ENCODE measurements at places on chromosomes 6 and 20. TPM values are rescaled to one million over a fixed set of nuclear protein-coding genes. Genes with fewer than 3 reads are reported as not detected.

Gene WFDC2
- total RNA-seq = 325 TPM

Gene ZNF334
- 1.9 TPM for total RNA-seq

Gene PRICKLE4
- 29.3 TPM for total RNA-seq

Gene RIPPLY2
- not detected for total RNA-seq

Gene GSTA2
- not detected for total RNA-seq

Gene ADGRF1
- not detected for total RNA-seq

Gene ALDH8A1
- total RNA-seq = not detected

Gene EDN3
- 61.3 TPM for total RNA-seq

Gene BLOC1S5
- 9.8 TPM for total RNA-seq

Gene TTK
- 1.2 TPM for total RNA-seq

Gene PROCR
- 8.6 TPM for total RNA-seq

Gene PCSK2
- 0.64 TPM for total RNA-seq

Gene UST
- 9.0 TPM for total RNA-seq

Gene AVP
- total RNA-seq = not detected

Gene NKX2-4
- total RNA-seq = not detected

Gene CDKN1A
- 613 TPM for total RNA-seq

Gene CDK19
- total RNA-seq = 18.3 TPM

Gene TXLNB
- total RNA-seq = not detected

Gene PNLDC1
- not detected for total RNA-seq

Gene PHACTR1
- not detected for total RNA-seq

Gene BANF2
- not detected for total RNA-seq

Gene HLA-DQB1
- total RNA-seq = 1.9 TPM

Gene WFDC9
- not detected for total RNA-seq
